ENCODE measurements at places on chromosomes 13 and 19.

- no peak for DNase-seq
These were observed 138.4 kb downstream of the ATP11A start for GRCh38 chr13:112828082-112828699.

- DNase-seq: no peak
These were observed 10.2 kb upstream of the N4BP2L2 start for GRCh38 chr13:32548837-32549236.

DNA sequence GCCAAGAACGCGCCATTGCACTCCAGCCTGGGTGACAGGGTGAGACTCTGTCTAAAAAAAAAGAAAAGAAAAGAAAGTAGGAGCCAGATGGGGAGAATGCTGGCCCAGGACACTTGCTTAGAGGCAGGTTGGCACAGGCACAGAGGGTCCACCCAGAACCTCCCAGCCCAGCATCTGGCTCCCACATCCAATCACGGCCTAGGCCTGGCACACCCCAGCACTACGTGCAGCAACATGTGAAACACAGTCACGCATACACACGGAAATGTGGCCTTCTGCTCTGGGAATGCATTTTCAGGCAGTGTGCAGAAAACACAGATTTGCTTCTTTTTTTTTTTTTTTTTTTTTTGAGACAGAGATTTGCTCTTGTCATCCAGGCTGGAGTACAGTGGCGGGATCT is 20.9 kb upstream of the FOSB start:
- DNase-seq: no peak

DNA sequence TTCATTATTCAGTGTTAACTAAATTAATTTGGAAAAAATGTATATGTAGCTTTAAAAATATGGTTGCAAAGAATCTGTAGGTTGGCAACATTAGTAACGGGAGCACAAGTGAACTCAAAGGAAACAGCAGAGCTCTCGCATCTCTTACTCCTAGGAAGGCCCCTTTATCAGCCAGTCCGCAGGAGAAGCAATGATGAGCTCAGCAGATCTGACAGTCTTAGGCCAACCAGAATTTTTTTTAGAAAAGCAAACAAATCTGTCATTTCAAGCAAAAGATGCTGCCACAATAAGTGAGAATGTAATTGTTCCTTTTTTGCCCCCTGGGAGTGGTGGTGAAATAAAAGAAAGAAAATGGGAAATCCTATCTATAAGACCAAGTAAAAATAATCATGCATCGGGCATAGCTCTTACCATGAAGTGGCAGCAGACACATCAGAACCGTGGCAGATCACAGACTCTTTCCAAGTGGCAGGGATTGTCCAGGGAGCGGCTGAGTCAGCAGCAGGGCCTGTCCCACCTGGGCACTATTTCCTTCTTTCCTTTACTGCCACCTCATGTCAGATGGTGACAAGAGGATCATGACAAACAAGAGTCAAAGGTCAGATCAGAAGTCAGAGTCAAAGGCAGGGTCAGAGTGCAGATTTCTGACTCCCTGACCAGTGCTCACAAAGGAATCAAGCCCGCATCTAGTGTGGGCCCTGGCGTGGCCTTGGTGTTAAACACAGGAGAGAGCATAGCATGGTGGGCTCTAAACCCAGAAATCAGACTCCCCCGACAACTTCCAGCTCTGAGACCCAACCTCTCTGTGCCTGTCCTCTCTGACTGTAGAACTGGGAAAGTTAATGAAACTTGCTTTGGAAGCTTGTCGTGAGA is 84.0 kb upstream of the MTIF3 start:
- no peak for DNase-seq

DNA sequence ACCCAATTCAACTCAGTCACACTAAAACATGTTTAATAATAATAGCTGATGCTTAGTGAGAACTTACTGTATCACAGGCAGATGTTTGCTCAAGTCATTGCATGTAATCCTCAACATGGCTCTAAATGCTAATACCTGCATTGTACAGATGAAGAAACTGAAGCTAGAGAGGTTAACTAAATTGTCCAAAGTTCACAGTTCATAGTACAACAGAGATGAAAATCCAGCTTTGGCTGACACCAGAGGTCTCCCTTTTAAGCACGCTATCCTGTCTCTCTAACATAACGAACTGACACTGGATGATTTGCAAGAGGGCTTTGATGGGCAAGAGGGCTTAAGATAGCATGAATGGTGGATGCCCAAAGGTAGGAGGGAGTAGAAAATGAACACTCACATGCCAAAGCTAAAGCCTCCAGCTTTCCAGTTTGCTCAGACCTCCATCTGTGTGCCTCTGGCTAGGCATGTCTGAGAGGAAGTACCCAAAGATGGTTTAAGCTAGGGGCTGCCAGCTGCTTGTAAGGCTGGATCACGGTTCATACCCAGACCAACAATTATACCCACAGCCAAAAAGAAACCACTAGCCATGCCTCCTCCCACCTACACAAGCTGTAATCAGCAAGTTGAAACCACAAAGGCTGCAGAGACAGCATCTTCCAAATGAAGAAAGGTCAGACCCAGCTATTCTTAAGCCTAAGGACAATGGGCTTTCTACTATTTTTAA is 196.9 kb upstream of the UBL3 start:
- DNase-seq: no peak

GRCh38 chr13:98332691-98333090 is 155.6 kb upstream of the RNF113B start:
- no peak for DNase-seq
